ENCODE measurements at places on chromosomes 5 and 9. TPM values are rescaled to one million over a fixed set of nuclear protein-coding genes. Genes with fewer than 3 reads are reported as not detected.

The PALM2AKAP2 gene
- not detected for polyA plus RNA-seq

The RASEF gene
- not detected for polyA plus RNA-seq

The PTGS1 gene
- polyA plus RNA-seq: 2.0 TPM

The SOHLH1 gene
- not detected for polyA plus RNA-seq

The LHX6 gene
- polyA plus RNA-seq: not detected

The PCDHA9 gene
- polyA plus RNA-seq: not detected

The CER1 gene
- not detected for polyA plus RNA-seq

The DAB2 gene
- 17.3 TPM for polyA plus RNA-seq

- DNase-seq: peak; percentile 43
Observed at GRCh38 chr9:120619751-120620655, 40.0 kb upstream of the CDK5RAP2 start.

GRCh38 chr5:146877178-146877681, 1.3 kb downstream of the PPP2R2B start:
- peak; percentile 14 for DNase-seq

DNA sequence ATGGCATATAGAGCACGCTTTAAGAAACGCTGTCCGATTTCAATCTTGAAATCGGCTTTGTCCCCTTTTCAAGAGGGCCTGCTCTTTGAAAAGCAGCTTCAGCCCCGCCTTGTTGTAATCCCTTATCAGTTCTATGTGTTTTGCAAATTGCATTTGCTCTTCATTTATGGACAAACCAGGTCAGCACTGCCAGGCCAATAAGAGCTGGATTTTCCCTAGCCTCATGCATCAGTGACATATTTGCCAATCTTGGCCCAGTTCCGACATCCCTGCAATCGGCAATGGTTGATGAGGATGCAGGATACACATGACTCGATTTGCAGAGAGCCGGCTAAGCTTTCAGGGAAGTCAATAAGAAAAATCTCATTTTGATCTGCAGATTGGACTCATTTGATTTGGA, 529.1 kb upstream of the CLINT1 start:
- DNase-seq: no peak

DNA sequence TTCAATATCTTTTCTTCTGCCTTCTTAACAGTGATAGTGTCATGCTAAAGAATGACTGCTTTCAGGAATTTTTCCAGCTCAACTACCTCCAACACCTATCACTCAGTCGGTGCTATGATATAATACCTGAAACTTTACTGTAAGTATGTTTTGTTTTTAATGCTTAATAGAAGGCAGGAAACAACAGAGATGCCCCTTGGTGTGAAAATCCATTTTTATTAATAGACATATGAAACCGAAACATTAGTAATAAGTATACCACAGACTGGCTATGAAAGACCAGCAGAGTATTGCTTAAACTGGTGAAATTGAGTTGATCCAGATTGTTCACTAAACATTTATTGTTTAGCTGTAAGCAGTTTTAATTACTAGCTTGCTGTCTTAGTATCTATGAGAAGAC, 25.2 kb downstream of the SKP2 start:
- no peak for DNase-seq

GRCh38 chr5:125376059-125376641, 629.7 kb upstream of the ZNF608 start:
- no peak for DNase-seq

DNA sequence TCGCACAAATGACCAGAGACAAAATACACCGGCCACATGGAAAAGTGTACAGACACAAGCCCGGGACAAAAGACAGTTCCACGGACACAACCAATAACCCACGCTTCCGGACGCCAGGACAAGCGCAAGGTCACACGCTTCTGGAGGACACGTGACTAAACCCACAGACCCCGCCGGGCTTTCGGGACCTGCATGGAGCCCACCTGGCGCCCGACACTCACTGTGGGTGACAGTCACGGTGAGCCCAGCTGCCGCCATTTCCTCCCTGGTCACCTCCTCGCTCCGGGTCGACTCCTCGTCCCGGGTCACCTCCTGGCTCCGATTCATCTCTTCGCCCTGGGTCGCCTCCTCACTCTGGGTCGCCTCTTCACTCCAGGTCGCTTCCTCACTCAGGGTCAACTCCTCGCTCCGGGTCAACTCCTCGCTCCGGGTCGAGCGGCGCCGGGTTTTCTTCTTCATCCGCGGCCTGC, 470 bp downstream of the BAG1 start:
- DNase-seq: peak; percentile 54

GRCh38 chr9:113966394-113966793, 90.3 kb downstream of the ZNF618 start:
- DNase-seq: no peak

DNA sequence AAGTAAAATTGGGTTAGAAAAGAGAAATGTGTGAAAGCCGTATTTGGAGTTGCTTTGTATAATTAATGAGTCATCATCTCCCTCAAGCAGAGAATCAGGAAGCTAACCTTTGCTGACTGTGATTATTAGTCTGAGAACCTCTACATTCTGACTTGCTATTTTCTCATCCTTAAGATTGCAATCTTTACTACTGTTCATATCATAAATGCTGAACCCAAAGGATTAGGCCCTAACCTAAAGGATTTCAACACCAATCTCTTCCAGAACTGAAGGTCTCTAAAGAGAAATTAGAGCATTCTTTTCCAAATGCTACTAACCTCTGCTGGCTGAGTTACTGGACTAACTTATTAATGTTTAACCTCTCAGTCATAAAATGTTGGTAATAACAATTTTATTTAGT, 538.1 kb upstream of the MEF2C start:
- DNase-seq: no peak

GRCh38 chr5:172633403-172633970, 7.6 kb upstream of the NEURL1B start:
- DNase-seq: no peak

DNA sequence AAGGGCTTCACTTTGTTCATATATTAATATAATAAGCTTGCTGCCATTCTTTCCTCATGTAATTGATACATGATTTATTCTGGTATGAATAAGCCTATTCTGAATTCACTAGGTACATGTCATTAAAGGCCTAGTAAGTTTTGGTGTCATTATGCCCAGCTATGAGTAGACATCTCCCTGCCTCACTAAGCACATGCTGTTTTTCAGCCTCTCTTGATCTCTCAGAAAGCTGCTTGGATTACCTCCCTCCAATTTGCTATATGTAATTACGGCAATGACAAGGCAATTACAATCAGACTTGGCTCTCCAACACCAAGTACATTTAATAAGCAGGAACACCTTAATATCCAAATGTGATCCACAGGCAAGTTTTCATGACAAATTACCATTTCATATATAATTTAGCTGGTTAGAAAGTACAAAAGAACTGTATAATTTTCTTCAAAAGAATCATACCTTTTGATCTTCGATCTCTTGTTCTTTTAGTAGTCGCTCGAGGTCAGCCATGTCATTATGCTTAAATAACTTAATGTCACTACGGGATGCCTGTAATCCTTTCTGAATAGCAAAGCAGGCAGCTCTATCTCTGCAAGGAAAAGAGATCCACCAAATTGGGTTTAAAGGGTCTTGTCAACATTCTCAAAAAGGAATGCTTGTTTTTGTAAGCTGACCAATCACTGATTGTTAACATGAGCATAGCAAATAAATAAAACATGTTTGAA, 56.3 kb downstream of the SPTLC1 start:
- DNase-seq: no peak

DNA sequence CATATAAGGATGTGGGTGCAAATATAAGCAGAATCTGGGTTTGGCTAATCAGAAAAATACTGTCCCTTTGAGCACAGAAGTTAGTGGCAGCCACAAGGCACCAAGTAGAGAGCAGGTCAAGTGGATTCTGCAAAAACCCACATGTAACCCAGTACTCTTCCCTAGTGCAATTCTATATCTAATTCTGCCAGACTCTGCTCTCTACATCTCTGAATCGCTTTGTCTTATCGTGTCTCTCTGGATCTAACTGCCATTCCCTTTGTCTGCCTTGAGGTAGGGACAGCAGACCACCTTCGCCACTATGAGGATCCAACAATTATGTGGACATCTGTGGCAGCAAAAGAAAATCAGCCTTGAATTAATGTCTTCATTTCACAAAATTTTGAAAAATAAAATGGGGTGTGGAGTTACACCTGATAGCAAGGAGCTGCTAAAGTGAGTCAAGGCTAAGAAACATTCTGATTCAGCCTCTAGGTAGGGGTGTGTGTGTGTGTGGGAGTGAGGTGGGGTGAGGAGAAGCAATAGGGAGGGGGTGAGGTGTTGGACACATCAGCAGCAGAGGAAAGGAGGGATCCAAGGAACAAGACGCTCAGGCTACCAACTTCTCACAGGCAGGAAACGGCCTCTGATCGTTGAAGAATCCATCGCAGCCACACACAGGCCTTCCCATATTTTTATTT, 33.7 kb upstream of the ZNF366 start:
- no peak for DNase-seq

GRCh38 chr5:156295431-156295830, 31.5 kb upstream of the SGCD start:
- no peak for DNase-seq

DNA sequence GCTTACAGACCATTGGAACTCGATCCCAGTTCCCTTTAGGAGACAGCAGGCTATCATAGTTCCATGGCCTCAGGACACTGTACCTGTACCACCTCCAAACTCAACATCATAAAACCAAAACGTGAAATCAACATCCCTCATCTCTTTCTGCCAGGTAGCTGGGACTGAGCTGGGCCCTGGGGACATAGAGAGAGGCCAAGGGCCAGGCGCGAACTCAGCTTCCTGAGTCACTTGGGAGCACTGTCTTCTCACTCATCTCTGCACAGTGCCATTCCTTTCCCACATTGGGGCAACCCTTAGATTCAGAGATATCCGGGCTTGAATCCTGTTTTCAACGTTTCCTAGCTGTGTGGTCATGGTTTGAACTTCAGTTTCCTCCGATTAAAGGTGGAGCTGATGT, 12.2 kb downstream of the DAB2IP start:
- DNase-seq: no peak

DNA sequence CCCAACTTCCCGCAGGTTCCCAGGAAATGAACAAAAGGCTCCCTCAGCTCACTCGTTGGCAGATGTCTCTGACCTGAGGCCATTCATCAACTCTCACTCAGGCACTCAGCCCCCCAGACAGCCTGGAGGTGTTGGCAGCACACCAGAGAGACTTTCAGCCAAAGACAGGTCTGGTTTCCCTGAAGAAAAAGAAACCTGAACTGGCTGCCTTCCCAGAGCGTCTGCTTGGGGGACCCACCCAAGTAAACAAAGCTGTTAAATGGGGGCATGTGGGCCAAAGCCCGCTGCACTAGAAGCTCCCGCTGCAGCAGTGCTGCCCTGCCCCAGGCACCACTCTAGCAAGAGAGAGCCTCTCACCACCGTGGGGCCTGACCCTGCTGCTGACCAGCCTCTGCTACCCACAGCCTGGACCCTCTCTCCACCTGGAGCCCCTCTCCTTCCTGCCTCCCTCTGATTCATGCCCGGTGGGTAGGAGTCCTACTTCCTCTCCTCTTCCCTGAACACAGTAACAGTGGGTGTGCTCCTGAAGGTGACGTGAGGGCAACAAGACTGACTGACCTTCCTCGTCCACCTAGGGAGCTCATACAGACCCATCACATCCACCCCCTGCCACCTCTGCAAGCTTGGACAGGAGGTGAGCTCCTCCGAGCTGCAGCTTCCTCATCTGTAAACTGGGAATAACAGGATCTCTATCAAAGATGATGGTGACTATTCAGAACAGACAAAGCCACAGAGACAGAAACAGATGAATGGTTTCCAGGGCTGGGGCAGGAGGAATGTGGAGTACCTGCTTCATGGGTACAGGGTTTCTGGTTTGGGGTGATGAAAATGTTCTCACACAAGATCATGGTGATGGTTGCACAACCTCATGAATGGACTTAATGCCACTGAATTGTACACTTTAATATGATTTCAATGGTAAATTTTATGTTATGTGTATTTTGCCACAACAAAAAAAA, 31.0 kb upstream of the GABRP start:
- no peak for DNase-seq

- DNase-seq: no peak
Observed at GRCh38 chr5:141477815-141478214, 2.0 kb downstream of the PCDHGC3 start.

GRCh38 chr9:16752601-16753000, 117.9 kb downstream of the BNC2 start:
- DNase-seq: no peak

DNA sequence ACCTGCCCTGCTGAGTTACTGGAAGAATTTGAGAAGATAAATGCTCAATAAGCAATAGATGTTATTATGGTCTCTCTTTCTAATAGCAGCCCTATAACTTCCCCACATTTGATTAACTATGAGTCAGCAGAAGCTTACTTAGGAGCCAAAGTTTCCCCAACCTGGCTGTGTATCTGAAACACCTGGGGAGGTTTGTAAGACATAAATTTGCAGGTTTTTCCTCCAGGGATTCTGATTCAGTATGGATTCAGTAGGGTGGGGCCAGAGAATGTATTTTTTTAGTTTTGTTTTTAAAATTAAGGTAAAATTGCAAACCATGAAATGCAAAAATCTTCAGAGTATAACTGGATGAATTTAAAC, 44.9 kb upstream of the GNPDA1 start:
- DNase-seq: no peak

DNA sequence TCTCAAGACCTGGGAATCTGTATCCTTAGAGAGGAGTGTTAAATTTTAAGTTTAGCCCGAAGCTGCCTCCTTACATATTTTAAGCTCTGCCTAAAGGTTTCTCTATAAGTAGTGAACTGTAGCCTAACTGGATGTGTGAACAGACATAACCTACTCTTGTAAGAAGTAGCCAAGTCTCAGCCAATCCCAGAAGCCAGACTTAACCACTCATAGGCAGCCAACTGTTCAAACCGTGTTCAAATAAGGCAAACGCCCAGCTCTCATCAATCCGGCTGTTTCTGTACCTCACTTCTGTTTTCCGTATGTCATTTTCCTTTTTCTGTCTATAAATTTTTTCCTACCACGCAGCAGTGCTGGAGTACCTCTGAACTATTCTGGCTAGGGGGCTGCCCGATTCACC, 58.7 kb upstream of the HRH2 start:
- DNase-seq: no peak

GRCh38 chr9:100066539-100066938, 32.3 kb downstream of the ERP44 start:
- no peak for DNase-seq

DNA sequence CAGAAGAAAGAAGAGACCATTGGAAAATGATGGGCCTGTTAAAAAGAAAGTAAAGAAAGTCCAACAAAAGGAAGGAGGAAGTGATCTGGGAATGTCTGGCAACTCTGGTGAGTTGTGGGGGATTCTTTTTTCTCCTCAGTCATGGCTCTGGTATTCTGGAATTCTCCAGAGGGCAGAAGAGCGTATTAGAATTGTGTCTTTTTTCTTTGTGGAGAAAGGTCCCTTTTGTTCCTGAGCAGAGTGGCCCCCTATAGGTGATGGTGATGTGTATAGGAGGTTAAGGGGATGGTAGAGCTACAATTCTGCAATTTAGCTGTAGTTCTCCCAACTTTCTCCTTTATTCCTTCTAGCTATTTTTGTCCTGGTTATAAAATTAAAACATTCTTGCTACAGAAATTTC, 1.6 kb upstream of the DHFR start:
- DNase-seq: no peak

GRCh38 chr9:134597957-134598883, 43.4 kb upstream of the COL5A1 start:
- no peak for DNase-seq

- DNase-seq: peak; percentile 34
Observed at GRCh38 chr9:126301985-126302603, 24.5 kb upstream of the MVB12B start.
